ENCODE measurements at places on chromosomes 11 and 22. TPM values are rescaled to one million over a fixed set of nuclear protein-coding genes. Genes with fewer than 3 reads are reported as not detected.

The LDHAL6A gene
- not detected for total RNA-seq

The TMEM191C gene
- total RNA-seq = 0.74 TPM

The DYNC2H1 gene
- 3.2 TPM for total RNA-seq

The LRRC4C gene
- 0.57 TPM for total RNA-seq

The ASPHD2 gene
- total RNA-seq = 0.12 TPM

The PYGM gene
- total RNA-seq = 175 TPM

The OR51G2 gene
- not detected for total RNA-seq

The PATE4 gene
- total RNA-seq = not detected

The DNAJB7 gene
- total RNA-seq = not detected

The GGT1 gene
- total RNA-seq = 1.2 TPM

The CRYAB gene
- total RNA-seq = 6,681 TPM

The TNNT3 gene
- 46.1 TPM for total RNA-seq

The MAFF gene
- total RNA-seq = 5.3 TPM

The CCDC89 gene
- 0.30 TPM for total RNA-seq

The WNT11 gene
- 15.2 TPM for total RNA-seq

The RPL3 gene
- 319 TPM for total RNA-seq

The FXYD2 gene
- 1.4 TPM for total RNA-seq

The UPK2 gene
- not detected for total RNA-seq

The CABP4 gene
- 0.64 TPM for total RNA-seq

The OR6T1 gene
- total RNA-seq = not detected

The LARGE2 gene
- total RNA-seq = not detected

The ZP1 gene
- not detected for total RNA-seq

The HEPN1 gene
- not detected for total RNA-seq

The RABL2B gene
- 6.7 TPM for total RNA-seq

The HTR3B gene
- not detected for total RNA-seq

The SYT9 gene
- 0.15 TPM for total RNA-seq

The MS4A14 gene
- 0.52 TPM for total RNA-seq

The MPEG1 gene
- 13.6 TPM for total RNA-seq

The UBQLN3 gene
- not detected for total RNA-seq

The SAA1 gene
- total RNA-seq = 7.1 TPM

The CCDC15 gene
- total RNA-seq = 0.25 TPM

The ROBO4 gene
- total RNA-seq = 27.6 TPM

The SLC22A6 gene
- total RNA-seq = not detected
